ENCODE measurements at places on chromosomes 6 and 20.

DNA sequence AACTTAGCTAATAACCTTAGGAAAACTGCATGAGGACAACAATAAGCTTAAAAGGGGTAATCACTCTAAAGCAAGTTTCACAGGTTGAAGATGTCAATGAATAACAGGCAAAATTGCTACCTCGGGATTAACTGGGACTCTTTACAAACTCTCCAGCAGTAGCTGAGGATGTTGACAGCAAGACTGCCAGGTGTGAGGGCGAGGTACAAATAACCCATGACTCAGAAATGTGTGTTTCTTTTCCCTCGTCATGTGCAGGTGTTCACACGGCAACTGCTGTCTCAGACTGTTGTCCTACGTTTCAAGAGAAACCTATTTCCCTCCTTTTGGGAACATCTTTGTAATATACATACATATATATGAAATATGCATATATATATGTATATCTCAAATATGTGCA, 15.9 kb downstream of the BCAS1 start:
- DNase-seq: no peak

DNA sequence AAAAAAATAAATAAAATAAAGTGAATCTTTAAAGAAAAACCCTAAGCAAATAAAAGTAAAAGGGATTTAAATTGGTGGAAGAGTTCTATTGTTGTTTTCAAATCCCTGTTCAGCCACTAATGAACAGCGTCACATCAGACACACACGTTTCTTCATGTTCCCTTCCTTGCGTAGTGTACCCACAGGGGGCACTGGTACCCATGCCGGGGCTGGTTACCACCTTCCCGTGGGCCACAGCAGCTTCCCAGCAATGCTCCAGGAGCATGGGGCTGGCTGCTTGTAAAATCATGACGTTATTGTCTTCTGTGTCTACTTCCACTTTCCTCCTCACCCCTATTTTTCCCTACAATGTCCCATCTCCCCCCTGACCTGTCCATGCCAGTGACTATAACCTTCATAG, 988.7 kb downstream of the KIF16B start:
- no peak for DNase-seq

GRCh38 chr6:22670605-22671004, 101.2 kb downstream of the HDGFL1 start:
- DNase-seq: no peak

DNA sequence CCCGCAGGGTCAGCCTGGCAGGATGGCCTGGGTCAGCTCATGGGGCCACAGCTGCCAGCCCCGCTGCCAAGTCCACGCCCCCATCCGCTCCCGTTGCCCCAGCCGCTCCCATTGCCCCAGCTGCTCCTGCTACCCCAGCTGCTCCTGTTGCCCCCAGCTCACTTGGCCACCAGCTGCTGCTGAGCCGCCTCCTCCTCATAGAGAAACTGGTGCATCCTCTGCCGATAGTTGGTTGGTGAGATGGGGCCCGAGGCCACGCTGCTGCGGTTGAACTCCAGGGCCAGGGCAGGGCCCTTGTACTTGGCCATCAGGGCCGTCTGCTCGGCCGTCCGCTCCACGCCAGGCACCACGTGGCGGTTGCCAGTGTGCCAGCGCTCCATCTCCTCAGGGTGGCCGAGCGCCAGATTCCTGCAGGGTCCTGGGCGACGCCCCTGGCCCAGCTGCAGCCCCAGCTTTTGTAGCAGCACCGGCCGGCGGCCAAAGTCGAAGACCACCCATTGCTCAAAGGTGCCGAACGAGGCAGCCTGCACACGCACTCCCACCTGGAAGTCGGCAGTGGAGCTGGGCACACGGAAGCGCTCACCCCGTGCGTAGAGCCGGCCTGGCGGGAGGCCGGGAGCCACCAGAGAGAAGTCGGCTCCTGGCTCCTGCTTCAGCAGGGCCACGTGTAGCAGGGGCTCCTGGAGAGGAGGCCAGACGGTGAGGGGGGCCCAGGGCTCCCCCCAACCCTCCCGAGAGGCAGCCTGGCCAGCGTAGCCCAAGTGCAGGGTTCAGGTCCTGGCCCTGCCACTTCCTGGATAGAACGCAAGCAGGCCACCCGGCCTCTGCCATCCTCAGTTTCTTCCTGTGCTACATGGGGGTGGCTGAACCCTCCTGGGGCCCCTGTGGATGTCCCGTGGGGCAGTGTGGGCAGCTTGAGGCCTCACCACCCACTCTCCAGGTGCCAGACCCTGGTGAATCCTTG, 4.8 kb downstream of the HELZ2 start:
- DNase-seq: no peak

DNA sequence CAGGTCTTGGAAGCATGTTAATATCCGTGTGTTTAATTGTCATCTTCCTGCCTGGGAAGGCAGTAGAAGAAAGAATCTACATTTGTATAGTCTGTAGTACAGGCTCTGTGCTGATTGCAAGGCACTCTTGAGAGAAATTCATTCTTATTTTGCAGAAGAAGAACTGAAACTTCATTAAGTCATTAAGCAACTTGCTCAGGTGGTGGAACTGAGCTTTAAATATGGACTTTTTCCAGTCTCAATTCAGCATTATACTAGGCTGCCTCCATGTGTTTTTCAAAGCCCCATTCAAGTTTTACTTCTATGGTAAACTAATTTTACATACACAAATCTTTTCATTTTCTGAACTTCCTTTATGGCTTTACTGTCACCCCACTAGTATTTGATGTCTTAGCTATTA, 18.7 kb downstream of the ZNF451 start:
- no peak for DNase-seq

DNA sequence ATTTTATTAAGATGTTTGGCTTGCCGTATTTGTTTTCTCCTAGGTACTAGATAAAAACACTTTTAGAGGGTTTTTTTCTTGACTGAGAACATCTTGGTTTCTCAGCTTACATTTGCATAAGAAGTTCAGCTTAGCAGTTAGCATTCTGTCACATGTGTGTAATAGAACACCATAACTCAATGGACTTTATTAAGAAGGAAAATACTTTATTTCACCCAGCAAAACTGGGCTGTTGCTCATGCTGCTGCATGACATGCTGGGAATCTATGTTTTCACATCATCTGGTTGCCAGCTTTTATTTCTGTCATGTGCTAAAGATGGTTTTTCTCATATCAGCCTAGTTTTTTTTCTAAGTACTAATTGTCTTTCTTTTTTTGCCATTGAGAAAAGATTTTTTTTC, 144.6 kb downstream of the UTRN start:
- DNase-seq: no peak

DNA sequence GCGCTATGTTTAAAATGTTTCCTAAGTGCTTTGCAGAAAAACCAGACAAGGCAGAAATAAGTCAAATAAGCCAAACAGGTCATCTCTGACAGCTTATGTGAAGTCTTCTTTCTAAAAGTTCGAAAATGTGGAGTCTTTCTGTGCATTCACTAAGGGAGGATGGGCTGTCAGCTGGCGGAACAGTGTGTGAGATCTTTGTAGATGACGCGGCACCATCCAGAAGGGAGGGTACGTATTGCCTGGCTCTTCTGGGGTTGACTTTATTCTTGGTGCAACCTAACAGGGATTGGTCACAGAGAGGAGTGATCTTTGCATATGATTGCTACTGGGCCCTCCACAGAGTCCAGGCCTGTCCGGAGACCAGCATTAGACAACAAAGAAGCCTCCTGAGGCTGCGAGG, 114.5 kb upstream of the EDN1 start:
- no peak for DNase-seq

DNA sequence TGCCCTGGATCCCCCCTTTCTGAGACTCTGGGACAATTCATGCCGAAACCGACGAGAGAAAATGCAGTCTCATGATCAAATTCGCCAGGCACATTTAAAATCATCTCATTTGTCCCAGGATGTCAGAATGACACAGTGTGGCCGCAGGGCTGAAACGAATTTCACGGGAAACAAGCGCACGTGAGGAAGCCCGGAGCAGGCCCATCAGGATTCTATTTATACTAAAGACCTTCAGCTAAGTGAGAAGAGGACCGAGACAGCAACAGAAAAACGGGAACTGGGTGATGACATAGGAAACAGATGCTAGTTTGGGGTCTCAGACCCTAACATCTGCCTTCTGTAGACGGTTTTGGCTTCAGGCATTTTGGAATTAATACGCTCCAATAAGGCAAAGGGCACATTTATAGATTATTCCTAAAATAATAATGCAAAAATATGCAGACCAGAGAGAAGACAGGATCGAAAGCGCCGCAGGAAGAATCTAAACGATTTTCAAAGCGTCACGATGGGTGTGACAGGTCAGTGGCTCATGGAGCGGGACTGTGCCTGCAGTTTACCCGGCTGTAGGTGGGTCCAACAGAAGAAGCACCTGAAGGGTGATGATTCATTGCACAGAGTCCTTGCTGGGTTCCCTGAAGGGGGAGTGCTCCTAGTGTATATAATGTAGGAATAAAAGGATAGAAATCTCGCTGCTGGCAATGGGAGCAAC, 80.8 kb upstream of the MPC1 start:
- no peak for DNase-seq

DNA sequence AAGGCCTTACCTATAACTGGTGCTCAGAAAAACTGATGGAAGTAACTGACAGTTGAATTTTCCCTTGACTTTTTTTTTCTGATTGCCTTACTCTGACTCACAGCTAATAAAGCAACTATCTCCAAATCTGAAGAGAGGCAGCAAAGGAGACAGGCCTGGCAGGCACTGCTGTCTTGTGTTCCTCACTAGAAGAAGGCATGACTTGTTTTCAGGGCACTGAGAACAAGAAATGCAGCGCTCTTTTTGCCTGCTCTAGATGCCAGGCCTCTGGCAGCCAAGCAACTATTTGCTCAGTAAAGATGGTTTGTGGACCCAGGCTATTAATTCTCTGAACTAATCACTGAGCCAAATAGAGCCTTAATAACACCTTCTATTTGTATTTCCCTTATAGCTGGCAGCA, 155.1 kb downstream of the PRDM13 start:
- DNase-seq: no peak

DNA sequence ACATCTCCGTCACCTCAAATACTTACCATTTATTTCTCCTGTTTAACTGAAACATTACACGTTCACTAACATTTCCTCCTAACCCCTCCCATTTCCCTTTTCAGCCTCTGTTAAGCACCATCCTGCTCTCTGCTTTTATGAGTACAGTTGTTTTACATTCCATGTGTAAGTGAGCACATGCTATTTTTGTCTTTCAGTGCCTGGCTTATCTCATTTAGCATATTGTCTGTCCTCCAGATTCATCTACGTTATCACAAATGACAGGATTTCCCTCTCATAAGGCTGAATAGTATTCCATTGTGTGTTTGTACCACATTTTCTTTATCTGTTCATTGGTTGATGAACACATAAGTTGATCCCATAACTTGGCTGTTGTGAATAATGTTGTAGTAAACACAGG, 22.7 kb downstream of the TAF11 start:
- no peak for DNase-seq

DNA sequence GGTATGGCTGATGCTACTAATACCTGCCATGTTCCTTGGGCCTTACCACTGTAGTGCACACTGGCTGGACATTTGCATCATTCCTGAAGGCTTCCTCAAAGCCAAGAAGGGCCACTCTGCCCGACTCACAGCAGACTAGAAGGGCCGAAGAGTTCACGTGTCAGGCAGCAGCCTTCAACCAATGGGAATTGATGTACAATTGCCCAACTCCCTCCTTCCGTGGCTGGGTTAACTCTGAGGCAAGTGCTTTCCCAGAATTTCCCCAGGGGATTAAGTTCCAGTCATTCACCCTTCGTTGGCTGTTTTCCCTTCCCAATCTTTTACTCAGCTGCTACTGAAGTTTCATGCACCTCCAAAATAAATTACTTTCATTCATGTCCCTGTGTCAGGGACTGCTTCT, 29.8 kb downstream of the PSMB9 start:
- DNase-seq: no peak

- DNase-seq: no peak
Observed at GRCh38 chr6:41670703-41671360, 32.6 kb downstream of the MDFI start.

DNA sequence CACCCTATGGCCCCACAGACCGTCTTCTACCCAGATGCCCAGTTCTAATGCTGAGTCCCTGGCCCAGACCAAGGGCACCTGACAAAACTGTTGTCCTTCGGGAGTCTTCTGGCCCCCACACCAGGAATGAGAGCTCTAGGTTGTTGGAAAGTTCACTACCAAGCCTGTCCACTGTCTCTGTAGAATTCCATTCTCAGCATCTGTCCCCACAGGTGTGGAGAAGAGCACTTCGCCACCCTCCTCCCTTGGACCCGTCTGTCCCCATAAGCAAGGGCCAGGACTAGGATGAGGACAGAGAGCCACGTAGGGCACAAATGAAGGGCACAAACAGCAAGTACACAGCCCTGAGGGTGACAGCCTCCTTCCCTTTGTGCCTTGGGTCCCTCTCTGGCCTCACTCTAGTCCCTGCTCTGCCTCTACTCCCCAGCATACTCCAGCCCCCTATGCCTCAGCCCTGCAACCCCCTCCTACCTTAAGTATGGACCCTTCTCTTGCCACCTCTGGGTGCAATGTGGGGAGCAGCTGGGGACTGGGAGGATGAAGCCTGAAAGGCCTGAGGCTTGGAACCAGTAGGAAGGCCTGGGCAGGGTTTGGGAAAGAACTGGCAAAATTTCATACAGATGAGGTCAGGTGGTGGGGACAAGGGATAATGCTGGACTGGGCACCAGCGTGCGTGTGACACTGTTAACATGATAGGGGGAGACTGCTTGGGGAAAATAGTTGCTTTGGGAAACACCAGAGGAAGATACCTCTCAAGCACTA, 4.3 kb downstream of the LZTS3 start:
- DNase-seq: no peak

- no peak for DNase-seq
Observed at GRCh38 chr6:35727231-35727934, 9.4 kb upstream of the ARMC12 start.

GRCh38 chr6:63611560-63611959, 24.0 kb upstream of the PHF3 start:
- DNase-seq: no peak

DNA sequence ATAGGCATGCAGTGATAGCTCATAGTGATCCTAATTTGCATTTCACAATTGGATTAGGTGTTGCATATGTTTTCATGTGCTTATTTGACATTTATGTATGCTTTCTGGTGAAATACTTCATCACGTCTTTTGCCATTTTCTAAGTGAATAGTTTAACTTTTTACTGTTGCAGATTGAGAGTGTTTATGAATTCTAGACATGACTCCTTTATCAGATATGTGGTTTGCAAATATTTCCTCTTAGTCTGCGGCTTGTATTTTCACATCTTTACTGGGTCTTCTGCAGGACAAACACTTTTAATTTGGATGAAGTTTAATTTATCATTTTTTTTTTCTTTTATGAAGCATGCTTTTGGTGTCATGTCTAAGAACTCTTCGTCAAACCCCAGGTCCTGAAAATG, 39.2 kb downstream of the CCN2 start:
- no peak for DNase-seq

- DNase-seq: no peak
Observed at GRCh38 chr6:131231103-131231502, 95.8 kb downstream of the AKAP7 start.

GRCh38 chr6:39657355-39658135, 67.7 kb downstream of the KIF6 start:
- no peak for DNase-seq

GRCh38 chr6:68689910-68690309, 54.8 kb downstream of the ADGRB3 start:
- DNase-seq: no peak

All from neuronal stem cell (in vitro differentiated cells).